ENCODE measurements at places on chromosomes 16 and 17.

- DNase-seq: peak; percentile 79
These were observed 52.8 kb downstream of the SDK2 start for GRCh38 chr17:73591296-73592078.

- no peak for DNase-seq
These were observed 367.6 kb downstream of the C16orf95 start for GRCh38 chr16:86949630-86950029.

DNA sequence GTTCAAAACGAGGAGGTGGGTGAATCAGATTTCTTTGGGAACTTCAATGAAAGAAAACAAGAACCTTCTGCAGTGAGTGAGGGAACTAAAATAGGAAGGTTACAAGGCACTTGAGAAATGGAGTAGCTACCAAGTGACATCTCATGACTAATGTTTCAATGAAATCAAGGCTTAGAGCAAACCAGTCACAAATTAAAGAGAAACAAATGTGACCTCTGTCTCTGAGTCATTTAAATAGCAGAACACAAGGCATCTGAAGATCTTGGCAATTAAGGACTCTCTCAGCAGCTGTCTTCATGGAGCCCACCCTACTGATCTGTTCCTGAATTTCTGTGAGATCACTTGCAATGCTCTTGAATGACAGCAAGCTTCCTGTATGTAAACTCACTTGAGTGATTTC is 109.5 kb downstream of the CDH11 start:
- no peak for DNase-seq

- no peak for DNase-seq
These were observed 69.1 kb downstream of the COPRS start for GRCh38 chr17:31789707-31790505.

- no peak for DNase-seq
These were observed at the start of gene TBX4 for GRCh38 chr17:61452301-61453290. Gene TBX4 (plus strand): TSS chr17:61452422. CDS start chr17:61456491, 4,069 bp downstream.

DNA sequence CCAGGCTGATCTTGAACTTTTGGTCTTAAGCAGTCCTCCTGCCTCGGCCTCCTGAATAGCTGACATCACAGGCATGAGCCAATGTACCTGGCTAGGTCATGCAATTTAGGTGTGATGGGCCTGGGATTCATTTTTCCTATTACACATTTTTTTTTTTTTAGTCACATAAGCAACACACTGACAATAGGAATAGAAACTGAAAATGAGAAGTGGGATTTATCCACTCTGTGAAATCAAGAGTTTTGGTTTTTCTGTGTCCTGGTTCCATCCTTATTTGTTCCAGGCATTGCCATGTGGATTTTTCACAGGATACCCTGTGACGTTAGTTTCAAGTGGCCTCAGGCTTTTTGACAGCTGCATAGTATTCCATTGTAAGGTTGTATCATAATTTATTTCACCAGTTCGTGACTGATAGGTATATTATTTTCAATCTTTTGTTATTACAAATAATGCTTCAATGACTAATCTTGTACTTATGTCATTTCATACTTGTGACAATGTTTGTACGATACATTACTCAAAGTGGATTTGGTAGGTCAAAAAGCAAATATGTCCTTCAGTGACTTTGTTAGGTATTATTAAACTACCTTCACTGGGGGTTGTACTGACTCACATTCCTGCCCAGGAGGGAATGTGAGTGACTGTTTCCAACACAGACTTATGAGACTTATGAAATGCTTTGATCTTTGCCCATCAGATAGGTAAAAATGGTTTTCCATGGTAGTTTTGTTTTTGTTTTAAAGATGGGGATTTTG is 10.6 kb downstream of the ADCY7 start:
- DNase-seq: no peak

DNA sequence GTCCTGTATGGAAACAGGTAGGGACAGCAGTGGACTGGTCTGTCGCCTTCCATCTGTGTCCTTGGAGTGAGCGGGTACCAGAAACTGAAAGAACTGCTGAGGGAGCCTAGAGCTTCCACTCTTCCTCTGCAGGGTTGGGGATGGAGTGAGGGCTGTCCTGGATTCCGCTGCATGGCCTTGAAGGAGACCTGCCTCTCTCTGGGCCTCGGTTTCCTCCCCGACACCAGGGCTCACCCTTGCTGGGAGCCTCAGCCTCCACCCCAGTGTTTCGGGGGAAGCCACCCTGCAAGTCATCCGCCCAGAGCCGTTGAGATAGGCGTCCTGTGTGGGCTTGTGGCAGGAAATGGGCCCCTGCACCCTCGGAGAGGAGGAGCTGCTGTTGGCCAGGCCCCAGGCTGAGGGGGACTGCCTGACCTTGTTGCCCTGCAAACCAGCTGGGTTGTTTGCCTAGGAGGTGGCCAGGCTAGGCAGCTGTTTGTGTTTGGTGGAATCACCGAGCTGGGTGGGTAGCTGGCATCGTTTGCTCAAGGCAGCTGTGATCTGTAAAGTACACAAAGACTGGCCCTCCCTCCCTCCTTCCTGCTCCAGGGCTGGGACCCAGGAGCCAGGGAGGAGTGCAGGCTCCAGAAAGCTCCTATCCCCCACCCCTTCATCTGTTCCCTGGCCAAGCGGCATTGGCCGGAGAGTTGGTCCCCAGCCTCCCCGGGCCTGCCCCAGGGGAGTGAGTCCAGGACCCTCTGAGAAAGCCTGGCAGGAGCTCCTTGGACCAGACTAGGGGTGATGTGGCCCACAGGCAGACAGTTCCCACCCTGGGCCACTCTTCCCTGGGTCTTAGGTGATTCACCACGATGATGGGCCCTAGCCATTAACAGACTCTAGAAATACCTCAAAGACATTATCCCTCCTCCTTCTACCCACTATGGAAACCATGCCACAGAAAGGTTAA is 1.3 kb downstream of the RAB37 start:
- no peak for DNase-seq

DNA sequence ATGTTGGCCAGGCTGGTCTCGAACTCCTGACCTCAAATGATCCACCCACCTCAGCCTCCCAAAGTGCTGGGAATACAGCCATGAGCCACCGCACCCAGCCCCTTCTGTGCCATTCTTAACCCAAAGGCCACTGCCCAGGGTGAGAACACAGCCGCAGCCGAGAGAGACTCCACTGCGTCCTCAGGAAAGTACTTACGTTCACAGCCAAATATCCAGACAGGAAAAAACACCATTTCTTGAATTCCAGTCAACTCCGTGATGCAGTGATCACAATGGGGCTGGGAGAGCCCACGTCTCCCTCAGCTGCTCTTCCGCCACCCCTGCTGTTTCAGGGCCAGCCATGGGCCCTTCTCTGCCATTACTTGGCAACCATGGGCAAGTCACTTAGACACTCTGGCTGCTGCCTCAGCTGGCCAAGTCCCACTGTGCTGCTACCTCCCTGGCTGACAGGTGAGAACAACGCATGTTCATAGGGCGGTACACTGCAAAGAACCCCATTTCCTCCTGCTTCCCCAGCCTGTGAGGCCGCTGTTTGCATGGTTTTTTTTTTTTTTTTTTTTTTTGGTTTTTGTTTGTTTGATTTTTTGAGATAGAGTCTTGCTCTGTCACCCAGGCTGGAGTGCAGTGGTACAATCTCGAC is 4.3 kb downstream of the CDIP1 start:
- no peak for DNase-seq

DNA sequence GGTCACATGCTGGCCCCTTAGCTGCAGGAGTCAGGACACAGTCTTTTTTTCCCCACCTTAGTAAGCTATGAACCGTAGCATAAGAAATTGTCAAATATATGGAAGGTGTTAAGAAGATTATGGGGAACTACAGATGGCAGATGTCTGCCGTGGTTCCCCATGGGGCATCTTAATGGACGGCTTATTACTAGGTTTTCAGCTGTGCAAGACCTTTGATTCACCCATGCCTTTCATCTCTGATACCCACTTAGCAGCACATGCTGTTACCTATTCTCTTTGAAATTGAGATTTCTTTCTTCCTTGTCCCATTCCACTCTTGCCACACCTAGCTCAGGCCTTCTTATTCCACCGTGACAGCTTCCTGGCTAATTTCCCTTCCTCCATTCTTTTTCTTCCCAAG is 70.7 kb downstream of the RPTOR start:
- no peak for DNase-seq

DNA sequence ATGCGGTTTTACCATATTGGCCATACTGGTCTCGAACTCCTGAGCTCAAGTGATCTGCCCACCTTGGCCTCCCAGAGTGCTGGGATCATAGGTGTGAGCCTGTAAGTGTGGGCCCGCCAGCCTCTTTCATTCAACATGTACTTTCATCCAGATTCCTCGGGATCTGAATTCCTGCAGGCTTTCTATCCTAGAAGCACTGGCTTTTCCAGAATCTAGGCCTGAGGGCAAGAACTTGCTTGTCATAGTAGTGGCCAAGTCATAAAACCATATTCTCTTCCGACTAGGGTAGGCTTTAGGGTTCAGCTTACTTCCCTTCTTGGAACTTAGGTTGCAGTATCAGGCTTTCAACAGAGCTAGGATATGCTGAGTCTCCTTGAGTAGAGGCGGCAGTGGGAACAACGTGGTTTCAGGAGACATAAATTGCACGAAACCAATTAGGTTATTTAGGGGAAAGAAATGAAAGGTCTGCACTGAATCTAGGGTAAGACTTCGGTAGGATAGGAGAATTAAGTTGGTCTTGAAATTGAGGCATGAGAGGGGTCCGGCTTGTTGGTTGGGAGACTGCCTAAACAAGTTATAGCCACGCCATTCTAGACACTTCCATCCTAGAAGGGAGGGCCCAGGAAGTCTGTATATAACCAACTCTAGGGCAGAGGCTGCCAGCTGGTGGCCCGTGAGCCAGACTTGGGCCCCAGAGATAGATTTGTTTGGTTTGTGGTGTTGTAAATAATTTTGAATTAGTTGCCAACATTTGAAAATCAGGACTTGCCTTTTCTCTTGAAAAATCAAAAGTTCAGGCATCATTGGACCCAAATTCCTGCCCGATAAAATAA is 15.6 kb downstream of the SLC7A6 start:
- no peak for DNase-seq

DNA sequence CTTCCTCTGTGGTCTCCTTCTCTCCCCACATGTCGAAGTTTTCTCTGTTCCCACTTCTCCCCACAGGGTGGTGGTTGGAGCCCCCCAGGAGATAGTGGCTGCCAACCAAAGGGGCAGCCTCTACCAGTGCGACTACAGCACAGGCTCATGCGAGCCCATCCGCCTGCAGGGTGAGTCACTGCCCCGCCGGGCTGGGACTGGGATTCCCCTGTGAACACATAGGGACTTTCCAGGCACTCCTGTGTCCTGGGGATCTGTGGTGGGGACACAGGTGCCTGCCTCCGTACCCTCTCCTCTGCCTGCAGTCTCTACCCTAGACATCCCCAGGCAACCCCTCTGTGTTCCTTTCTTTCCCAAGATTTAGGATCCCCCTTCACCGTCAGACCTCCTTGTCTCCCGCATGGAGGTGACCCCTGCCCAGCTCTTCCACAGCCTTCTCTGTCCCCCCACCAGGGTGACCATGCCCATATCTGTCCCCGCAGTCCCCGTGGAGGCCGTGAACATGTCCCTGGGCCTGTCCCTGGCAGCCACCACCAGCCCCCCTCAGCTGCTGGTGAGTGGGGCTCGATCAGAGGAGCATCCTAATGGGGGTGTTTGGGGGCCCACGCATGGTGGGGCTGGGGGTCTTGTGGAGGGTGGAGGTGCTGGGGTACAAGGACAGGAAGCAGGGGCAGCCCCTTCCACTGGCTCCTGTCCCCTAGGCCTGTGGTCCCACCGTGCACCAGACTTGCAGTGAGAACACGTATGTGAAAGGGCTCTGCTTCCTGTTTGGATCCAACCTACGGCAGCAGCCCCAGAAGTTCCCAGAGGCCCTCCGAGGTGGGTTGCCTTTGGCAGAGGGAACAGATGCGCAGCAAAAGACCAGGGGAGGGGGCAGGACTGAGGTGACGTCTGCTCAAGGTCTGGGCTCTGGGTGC is 5.8 kb downstream of the ITGAM start:
- no peak for DNase-seq

DNA sequence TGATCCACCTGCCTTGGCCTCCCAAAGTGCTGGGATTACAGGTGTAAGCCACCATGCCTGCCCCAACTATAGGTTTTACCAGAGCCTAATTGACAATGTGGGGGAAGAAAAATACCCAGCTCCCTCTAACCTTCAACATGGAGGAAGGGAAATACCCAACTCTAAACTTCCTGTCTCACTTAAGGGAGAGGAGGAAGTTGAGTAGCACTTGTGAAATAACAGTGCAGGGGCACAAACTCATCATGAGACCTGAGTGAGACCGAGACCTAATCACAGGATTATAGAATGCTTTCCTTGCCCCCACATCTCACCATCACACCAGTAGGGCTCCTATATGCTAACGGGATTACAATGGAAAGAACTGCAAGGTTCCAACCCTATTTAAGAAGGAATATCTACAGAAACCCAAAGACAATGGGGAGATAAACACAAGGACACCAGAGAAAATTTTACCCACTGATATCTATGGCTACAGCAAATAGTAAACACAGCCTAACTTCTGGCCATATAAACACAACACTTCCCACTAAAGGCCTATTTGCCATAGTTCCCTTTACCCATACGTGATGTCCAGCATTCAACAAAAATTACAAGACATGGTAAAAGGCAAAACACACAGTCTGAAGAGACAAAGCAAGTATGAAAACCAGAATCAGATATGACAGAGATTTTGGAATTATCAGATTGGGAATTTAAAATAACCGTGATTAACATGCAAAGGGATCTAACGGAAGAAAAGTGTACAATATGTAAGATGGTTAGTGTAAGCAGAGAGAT is 26.9 kb downstream of the OR3A1 start:
- DNase-seq: no peak

- no peak for DNase-seq
These were observed 307.2 kb downstream of the ABCC12 start for GRCh38 chr16:47848421-47849109.

GRCh38 chr17:74455025-74455545 is 11.3 kb upstream of the CD300A start:
- DNase-seq: no peak

DNA sequence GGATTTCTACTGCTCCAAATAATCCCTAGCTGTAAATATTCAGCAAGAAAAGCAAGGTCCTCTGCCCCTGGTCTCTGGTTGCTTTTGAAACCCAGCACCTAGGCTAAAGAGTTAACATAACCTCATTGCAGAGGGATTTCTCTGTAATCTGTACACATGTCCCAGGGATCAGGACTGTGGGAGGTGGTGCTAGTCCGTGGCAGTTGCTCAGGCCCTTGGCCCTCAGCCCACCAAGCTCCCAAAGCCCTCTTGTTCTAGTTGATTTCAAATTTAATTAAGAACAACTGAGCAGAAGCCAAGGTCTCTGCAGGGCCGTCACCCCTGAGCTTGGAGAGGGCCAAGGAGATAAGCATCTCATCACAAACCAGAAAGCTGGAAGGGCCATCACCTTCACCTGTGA is 181.1 kb downstream of the SOX9 start:
- no peak for DNase-seq

GRCh38 chr16:24850289-24850938 is 4.7 kb downstream of the SLC5A11 start:
- DNase-seq: no peak

Measured in NCI-H187 treated with DMSO at 0.1 percent for 48 hours (cell line).